Stimulated activated memory B cell treated with anti-CD40 and anti-IgM and Interleukin-4, amounts not matched to agents 10 μg/mL and 1 μg/mL and 100 μg/mL, for 72 hours (primary cell): ENCODE measurements at places on chromosomes 2 and 18.
A peak's percentile ranks its signal among the peaks of the same experiment; 100 is the strongest.

- H3K36me3 ChIP-seq, result no peaks in the 10 kb centered on the region
- H3K27ac ChIP-seq, result no peak overlapping the region
- H3K4me3 ChIP-seq, result no peak overlapping the region
- no peaks in the 10 kb centered on the region for H3K4me1 ChIP-seq
- ATAC-seq, result no peak
- H3K27me3 ChIP-seq, result peaks cover 46% of the 10 kb centered on the region
Measured at GRCh38 chr2:217996361-217996760, 6.4 kb downstream of the TNS1 start.

DNA sequence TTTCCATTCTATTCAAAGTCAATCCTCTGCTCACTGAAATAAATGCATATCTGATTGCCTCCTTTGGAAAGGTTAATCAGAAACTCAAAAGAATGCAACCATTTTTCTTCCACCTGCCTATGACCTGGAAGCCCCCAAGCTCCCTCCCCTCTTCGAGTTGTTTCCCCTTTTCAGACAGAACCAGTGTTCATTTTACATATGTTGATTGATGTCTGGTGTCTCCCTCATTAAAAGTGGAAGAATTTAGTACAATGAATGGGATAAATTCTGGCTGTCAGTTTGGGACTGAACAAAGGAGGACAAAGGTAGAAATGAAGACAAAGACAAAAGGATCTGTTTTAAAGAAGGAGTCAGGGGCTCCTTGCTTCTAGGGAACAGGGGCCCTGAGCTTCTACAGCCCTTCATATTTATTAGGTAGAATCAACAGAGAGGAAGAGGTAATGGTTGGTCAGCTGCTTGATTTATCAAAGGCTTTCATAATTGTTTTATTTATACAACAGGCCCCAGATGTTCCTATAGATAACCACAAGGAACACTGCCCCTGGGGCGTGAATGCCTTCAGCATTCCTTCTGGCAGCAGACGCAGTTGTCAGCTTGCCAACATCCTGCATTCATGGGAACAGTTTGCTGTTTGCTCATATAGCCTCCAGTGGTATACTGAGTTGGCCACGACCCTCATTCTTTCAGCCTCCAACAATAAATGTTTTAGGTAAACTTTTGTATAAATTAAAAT lies 949.8 kb upstream of the LRATD1 start:
- no peak for ATAC-seq
- no peak overlapping the region for H3K27ac ChIP-seq
- H3K4me3 ChIP-seq, result no peak overlapping the region
- H3K4me1 ChIP-seq, result no peaks in the 10 kb centered on the region

- H3K4me3 ChIP-seq, result peak overlapping the region; percentile 83
- H3K27me3 ChIP-seq, result no peaks in the 10 kb centered on the region
- ATAC-seq, result peak; percentile 74
- H3K4me1 ChIP-seq, result peaks cover 45% of the 10 kb centered on the region
- H3K27ac ChIP-seq, result peak overlapping the region; percentile 100
Measured at GRCh38 chr18:51151568-51152511, 45.6 kb downstream of the MEX3C start.

DNA sequence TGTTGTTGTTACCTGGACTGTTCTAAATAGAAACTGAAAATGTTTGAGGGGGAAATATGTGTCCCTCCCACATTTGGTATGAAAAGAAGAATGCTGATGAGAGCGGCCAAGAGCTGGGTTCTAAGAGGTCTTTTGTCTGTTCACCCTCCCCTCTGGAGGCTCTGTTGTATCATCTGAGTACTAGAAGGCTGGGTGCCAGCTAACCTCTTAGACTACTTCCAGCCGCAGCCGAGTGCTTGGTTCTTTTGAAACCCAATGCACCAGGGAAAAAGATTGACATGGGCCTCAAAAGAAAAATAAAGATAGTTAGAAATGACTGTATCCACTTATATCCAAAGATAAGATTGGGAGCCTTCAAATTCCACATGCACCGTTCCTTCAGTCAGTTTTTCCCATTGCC lies 255.9 kb downstream of the TXNL1 start:
- no peak overlapping the region for H3K27ac ChIP-seq
- H3K36me3 ChIP-seq, result no peaks in the 10 kb centered on the region
- no peaks in the 10 kb centered on the region for H3K27me3 ChIP-seq
- H3K4me3 ChIP-seq, result no peak overlapping the region
- no peak for ATAC-seq
- H3K4me1 ChIP-seq, result peaks cover 6% of the 10 kb centered on the region

GRCh38 chr2:239916205-239917124 lies 108.7 kb downstream of the NDUFA10 start:
- no peak overlapping the region for H3K4me3 ChIP-seq
- H3K4me1 ChIP-seq, result peaks cover 4% of the 10 kb centered on the region
- peaks cover 8% of the 10 kb centered on the region for H3K36me3 ChIP-seq
- no peak for ATAC-seq
- no peaks in the 10 kb centered on the region for H3K27me3 ChIP-seq

GRCh38 chr2:222919841-222920526 lies 59.1 kb downstream of the ACSL3 start:
- H3K4me1 ChIP-seq, result no peaks in the 10 kb centered on the region
- H3K4me3 ChIP-seq, result no peak overlapping the region
- no peak for ATAC-seq
- H3K27me3 ChIP-seq, result no peaks in the 10 kb centered on the region
- H3K36me3 ChIP-seq, result peaks cover 42% of the 10 kb centered on the region

GRCh38 chr2:120772261-120772660 lies 36.6 kb downstream of the GLI2 start:
- no peaks in the 10 kb centered on the region for H3K36me3 ChIP-seq
- no peaks in the 10 kb centered on the region for H3K4me1 ChIP-seq
- no peaks in the 10 kb centered on the region for H3K27me3 ChIP-seq

GRCh38 chr2:146349334-146349733 lies 1495.5 kb upstream of the ACVR2A start:
- H3K27me3 ChIP-seq, result no peaks in the 10 kb centered on the region
- no peaks in the 10 kb centered on the region for H3K4me1 ChIP-seq
- H3K4me3 ChIP-seq, result no peak overlapping the region

- H3K27me3 ChIP-seq, result peaks cover 10% of the 10 kb centered on the region
- ATAC-seq, result no peak
- H3K27ac ChIP-seq, result no peak overlapping the region
- peaks cover 6% of the 10 kb centered on the region for H3K36me3 ChIP-seq
- no peaks in the 10 kb centered on the region for H3K4me1 ChIP-seq
- H3K4me3 ChIP-seq, result no peak overlapping the region
Measured at GRCh38 chr2:69299772-69300516, 87.1 kb downstream of the GFPT1 start.

- H3K27ac ChIP-seq, result no peak overlapping the region
- no peak overlapping the region for H3K4me3 ChIP-seq
- H3K27me3 ChIP-seq, result no peaks in the 10 kb centered on the region
- ATAC-seq, result no peak
- peaks cover 73% of the 10 kb centered on the region for H3K36me3 ChIP-seq
Measured at GRCh38 chr2:101858910-101859309, 132.8 kb upstream of the IL1R2 start.

- H3K4me3 ChIP-seq, result no peak overlapping the region
- H3K27me3 ChIP-seq, result no peaks in the 10 kb centered on the region
- no peaks in the 10 kb centered on the region for H3K4me1 ChIP-seq
Measured at GRCh38 chr2:152415796-152416195, 80.8 kb downstream of the FMNL2 start.

GRCh38 chr2:36480028-36480427 lies 117.9 kb downstream of the FEZ2 start:
- no peaks in the 10 kb centered on the region for H3K4me1 ChIP-seq
- no peaks in the 10 kb centered on the region for H3K27me3 ChIP-seq
